ENCODE measurements at places on chromosomes 1 and 21. TPM values are rescaled to one million over a fixed set of nuclear protein-coding genes. Genes with fewer than 3 reads are reported as not detected.

The GNG4 gene
- 15.4 TPM for total RNA-seq

The AADACL4 gene
- not detected for total RNA-seq

The UBE2G2 gene
- 37.2 TPM for total RNA-seq

The CNR2 gene
- not detected for total RNA-seq

The DRAM2 gene
- 19.3 TPM for total RNA-seq

The WLS gene
- total RNA-seq = 18.8 TPM

The SPRR2B gene
- not detected for total RNA-seq

The CSMD2 gene
- total RNA-seq = not detected

The PLA2G5 gene
- total RNA-seq = not detected

The SUSD4 gene
- 0.60 TPM for total RNA-seq

All from A549 treated with CORT108297 at 1 μM for 4 hours (cell line).